ENCODE measurements at places on chromosomes 5 and 9. TPM values are rescaled to one million over a fixed set of nuclear protein-coding genes. Genes with fewer than 3 reads are reported as not detected.

Gene TRPM6
- 22.4 TPM for total RNA-seq

Gene DPP7
- total RNA-seq, result 177 TPM

Gene ZNF622
- 35.4 TPM for total RNA-seq

DNA sequence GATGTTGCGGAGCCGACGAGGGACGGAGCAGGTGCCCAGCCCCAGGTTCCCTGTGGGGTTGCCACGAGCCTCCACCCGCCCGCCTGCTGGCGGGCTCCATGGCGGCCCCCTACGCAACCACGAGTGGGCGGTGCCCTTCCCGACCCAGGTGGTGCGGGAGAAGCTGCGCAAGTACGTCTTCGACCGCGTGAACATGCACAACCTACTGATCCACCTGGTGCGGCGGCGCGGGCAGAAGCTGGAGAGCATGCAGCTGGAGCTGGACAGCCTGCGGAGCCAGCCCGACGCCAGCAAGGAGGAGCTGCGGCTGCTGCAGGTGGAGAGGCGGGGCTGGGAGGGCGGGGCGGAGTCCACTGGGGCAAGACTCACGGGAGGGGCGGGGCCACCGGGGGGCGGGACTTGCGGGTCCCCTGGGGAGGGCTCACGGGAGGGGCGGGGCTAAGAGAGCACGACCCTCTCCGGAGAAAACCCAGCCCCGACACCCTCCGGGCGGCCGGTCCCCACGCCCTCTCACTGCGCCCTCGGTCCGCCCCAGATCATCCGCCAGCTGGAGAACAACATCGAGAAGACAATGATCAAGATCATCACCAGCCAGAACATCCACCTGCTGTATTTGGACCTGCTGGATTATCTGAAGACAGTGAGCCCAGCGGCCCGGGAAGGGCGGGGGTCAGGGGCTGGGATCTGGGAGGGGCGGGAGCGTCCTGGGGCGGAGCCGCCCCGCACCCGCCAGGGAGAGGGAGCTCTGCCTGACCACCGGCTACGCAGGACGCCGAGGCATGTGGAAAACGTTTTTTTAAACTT lies 3.9 kb downstream of the CCDC183 start:
- peak overlapping the region; percentile 45 for H3K4me3 ChIP-seq
- H3K36me3 ChIP-seq, result no peaks in the 10 kb centered on the region
- peak overlapping the region; percentile 52 for H3K27ac ChIP-seq
- H3K4me1 ChIP-seq, result peaks cover 44% of the 10 kb centered on the region
- no peaks in the 10 kb centered on the region for H3K27me3 ChIP-seq
- peak; percentile 97 for DNase-seq

DNA sequence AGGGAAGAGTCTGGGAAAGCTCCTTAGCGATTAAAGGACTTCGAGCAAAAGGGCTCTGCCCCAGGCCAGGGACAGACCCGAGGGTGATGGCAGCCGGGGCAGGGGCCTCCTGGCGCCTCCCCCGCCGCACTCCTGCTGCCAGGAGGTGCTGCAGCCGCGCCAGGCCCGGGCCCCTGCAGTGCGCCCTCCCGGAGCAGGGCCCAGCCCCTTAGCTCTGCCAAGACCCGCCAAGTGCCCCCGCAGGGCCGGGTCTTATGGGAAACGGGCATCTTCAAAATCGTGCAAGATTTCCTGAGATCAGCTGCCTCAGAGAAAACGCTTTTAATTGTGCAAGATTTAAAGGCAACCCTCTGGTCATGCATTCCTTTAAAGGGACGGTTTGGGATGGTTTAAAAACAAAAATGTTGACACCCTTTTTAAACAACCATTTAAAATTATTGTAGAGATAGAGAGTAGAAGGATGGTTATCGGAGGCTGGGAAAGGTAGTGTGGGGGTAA lies 52.4 kb downstream of the CDC14B start:
- H3K36me3 ChIP-seq, result peaks cover 3% of the 10 kb centered on the region
- H3K27ac ChIP-seq, result peak overlapping the region; percentile 95
- H3K4me3 ChIP-seq, result peak overlapping the region; percentile 71
- peaks cover 18% of the 10 kb centered on the region for H3K4me1 ChIP-seq

- DNase-seq, result no peak
- H3K27me3 ChIP-seq, result no peaks in the 10 kb centered on the region
- H3K27ac ChIP-seq, result no peak overlapping the region
- H3K36me3 ChIP-seq, result no peaks in the 10 kb centered on the region
- no peak overlapping the region for H3K4me3 ChIP-seq
- no peaks in the 10 kb centered on the region for H3K4me1 ChIP-seq
These were observed 464.3 kb upstream of the PAPPA start for GRCh38 chr9:115689331-115689730.

- no peaks in the 10 kb centered on the region for H3K27me3 ChIP-seq
- H3K4me1 ChIP-seq, result no peaks in the 10 kb centered on the region
- no peak for DNase-seq
- H3K27ac ChIP-seq, result no peak overlapping the region
- no peaks in the 10 kb centered on the region for H3K36me3 ChIP-seq
These were observed 735.3 kb upstream of the ZNF608 start for GRCh38 chr5:125481506-125482465.

DNA sequence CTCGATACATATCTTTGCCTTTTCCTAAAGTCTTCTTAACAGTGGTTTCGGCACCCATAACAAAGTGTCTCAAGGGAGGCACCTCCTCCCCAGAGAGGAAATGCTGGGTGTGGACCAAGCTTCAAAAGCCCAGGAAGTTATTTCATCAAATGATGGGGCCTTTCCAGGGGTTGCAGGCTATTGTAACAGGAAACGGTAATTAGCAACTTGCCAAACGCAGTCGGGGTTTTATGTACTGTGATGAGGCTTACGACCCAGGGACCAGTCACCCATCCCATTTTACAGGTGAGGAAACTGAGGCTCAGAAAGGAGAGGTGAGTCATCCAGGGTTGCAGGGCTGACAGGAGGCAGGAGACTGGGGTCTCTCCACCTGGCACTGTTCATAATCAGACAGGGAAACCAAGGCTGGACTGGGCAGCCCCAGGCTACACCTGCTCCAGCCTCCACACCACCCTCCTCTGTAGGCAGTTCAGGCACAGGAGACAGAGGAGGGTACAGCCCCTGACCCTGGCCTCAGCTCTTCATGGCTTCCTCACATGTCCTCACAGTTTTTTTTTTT lies 30.0 kb upstream of the SUSD3 start:
- H3K4me1 ChIP-seq, result no peaks in the 10 kb centered on the region
- no peaks in the 10 kb centered on the region for H3K27me3 ChIP-seq
- peak; percentile 78 for DNase-seq
- no peaks in the 10 kb centered on the region for H3K36me3 ChIP-seq

- no peaks in the 10 kb centered on the region for H3K4me1 ChIP-seq
- no peak overlapping the region for H3K4me3 ChIP-seq
- no peaks in the 10 kb centered on the region for H3K27me3 ChIP-seq
- no peak for DNase-seq
- H3K27ac ChIP-seq, result no peak overlapping the region
These were observed 29.3 kb downstream of the PRELID2 start for GRCh38 chr5:145805819-145806218.

DNA sequence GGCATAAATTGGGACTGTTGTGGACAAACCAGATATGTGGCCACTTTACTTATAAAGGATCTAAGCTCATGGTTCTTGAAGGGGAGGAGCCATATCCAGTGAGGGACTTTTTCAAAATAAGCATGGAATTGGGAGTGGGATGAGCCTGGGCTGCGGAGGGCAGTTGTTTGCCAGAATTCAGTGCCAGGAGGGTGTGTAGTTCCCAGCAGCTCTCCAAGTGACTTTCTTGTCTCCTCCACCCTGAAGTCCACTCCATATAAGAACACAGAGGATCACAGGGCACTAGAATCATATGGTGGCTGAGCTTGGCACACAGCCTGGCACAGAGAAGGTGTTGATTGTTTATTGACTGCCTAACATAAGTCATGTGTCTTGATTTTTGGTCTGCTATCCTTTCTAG lies 121.1 kb downstream of the CAVIN4 start:
- no peaks in the 10 kb centered on the region for H3K4me1 ChIP-seq
- no peaks in the 10 kb centered on the region for H3K36me3 ChIP-seq
- H3K27ac ChIP-seq, result no peak overlapping the region
- no peak for DNase-seq
- no peak overlapping the region for H3K4me3 ChIP-seq
- no peaks in the 10 kb centered on the region for H3K27me3 ChIP-seq

DNA sequence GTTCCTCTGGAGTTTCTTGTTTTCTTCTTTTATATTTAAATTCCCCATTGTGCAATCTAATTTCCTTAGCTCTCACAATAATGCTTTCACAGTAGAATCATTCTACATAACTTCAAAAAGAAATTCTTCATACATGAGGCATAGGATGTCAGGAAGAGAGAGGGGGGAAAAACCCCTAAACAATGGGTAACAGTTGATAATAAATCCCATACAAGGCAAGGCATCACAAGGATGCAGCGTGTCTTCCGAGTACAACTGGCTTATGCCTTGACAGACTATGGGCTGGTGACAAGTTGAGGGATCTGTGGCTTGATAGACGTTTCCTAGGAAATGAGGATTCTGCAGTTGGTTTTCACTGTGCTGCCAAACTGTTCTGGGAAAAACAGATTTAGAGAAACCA lies 247.4 kb downstream of the ARL15 start:
- H3K4me1 ChIP-seq, result no peaks in the 10 kb centered on the region
- no peaks in the 10 kb centered on the region for H3K36me3 ChIP-seq
- H3K4me3 ChIP-seq, result no peak overlapping the region
- DNase-seq, result no peak
- no peak overlapping the region for H3K27ac ChIP-seq
- no peaks in the 10 kb centered on the region for H3K27me3 ChIP-seq

DNA sequence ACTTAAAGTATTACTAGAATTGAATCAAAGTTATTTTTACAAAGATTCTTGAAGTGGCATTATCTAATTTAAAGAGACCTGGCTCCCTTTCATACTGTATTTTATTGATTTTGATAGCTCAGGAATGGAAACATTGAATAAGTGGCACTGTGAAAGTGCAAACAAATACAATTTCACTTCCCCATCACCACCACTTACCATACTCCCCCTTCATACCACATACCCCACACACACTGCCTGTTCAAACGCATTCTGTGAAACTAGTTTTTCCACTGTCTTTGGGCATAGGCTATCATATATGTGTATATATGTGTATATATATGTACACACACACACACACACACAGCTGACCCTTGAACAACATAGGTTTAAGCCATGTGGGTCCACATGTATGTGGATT lies 62.1 kb upstream of the ATG10 start:
- H3K4me1 ChIP-seq, result no peaks in the 10 kb centered on the region
- H3K27ac ChIP-seq, result no peak overlapping the region
- H3K36me3 ChIP-seq, result no peaks in the 10 kb centered on the region
- DNase-seq, result no peak
- H3K4me3 ChIP-seq, result no peak overlapping the region
- no peaks in the 10 kb centered on the region for H3K27me3 ChIP-seq

DNA sequence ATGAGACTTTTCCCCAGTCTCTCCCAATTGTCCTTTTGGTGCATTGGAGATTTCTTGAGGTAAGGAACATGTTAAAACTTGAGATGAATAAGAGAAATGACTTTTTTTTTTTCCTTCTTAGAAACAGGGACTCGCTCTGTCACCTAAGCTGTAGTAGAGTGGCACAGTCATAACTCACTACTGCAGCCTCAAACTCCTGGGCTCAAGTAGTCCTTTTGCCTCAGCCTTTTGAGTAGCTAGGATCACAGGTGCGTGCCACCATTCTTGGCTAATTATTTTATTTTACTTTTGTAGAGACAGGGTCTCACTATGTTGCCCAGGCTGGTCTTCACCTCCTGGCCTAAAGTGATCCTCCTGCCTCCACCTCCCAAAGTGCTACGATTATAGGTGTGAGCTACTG lies 25.9 kb downstream of the CDC42SE2 start:
- H3K36me3 ChIP-seq, result peaks cover 10% of the 10 kb centered on the region
- DNase-seq, result no peak
- H3K4me3 ChIP-seq, result peak overlapping the region; percentile 20
- no peaks in the 10 kb centered on the region for H3K27me3 ChIP-seq

DNA sequence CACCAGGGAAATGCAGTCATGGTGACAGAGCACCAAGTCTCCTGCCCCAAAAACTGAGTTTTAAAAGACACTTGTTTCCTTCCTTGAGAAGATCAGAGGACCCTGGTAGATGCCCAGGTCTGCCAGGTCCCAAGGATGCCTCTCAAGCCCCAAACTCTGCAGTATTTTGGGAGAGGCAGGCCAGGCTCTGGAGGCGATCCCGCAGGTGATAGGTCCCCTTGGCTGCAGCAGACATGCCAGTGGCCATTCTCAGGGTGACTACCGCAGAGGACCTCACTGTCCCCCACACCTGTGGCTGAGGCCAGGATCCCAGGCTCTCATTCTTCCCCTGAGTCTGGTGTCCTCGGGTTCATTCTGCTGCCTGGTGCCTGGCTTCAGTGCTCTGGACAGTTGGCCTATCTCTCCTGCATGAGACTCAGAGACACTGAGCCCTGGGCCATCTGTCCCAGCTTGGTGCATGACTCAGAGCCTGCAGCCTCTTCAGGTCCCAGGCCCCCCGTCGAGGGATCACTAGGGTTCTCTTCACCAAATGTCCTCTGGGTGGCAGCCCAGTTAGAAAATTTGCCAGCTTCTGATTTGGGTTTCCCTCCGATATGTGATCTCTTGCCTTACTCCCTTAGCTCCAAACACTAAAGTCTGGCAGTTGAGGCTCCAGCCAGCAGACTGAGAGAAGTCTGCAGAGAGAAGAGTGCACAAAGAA lies 59.7 kb upstream of the GARNL3 start:
- H3K4me1 ChIP-seq, result no peaks in the 10 kb centered on the region
- H3K4me3 ChIP-seq, result no peak overlapping the region
- no peak for DNase-seq
- H3K27me3 ChIP-seq, result no peaks in the 10 kb centered on the region
- H3K36me3 ChIP-seq, result no peaks in the 10 kb centered on the region
- H3K27ac ChIP-seq, result no peak overlapping the region

DNA sequence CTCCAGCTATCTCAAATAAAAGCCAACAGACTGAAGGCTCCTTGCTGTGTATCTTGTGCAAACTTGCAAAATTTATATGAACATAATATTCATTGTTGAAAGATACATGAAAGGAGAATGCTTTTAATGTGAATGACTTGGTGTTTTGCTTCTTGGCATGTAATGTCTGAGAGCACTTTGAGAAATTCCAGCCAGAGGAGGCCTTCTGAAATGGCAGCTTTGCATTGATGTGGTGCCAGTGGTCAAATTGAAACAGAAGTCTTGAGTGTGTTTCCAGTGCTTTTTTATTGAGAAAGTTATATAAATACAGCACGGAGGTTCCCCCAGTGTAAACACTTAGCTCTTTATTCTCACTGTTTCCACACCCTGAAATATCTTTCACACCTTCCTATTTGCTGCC lies 182.1 kb downstream of the ADCY2 start:
- H3K27me3 ChIP-seq, result no peaks in the 10 kb centered on the region
- H3K4me3 ChIP-seq, result no peak overlapping the region
- DNase-seq, result no peak
- no peaks in the 10 kb centered on the region for H3K4me1 ChIP-seq
- no peak overlapping the region for H3K27ac ChIP-seq

GRCh38 chr9:94740145-94740840 lies 13.8 kb downstream of the AOPEP start:
- no peaks in the 10 kb centered on the region for H3K4me1 ChIP-seq
- no peak for DNase-seq
- H3K27me3 ChIP-seq, result no peaks in the 10 kb centered on the region
- H3K36me3 ChIP-seq, result no peaks in the 10 kb centered on the region

All from Peyer's patch (tissue), 4 donors.